Uterus (tissue), 4 donors: ENCODE measurements at places on chromosomes 1 and 21. TPM values are rescaled to one million over a fixed set of nuclear protein-coding genes. Genes with fewer than 3 reads are reported as not detected.

Gene ATP1A2
- 10.2 TPM for total RNA-seq

Gene TMEM82
- total RNA-seq = not detected

Gene REG4
- not detected for total RNA-seq

Gene ENAH
- 22.9 TPM for total RNA-seq

Gene ZBTB37
- 31.3 TPM for total RNA-seq

- no peak overlapping the region for H3K27ac ChIP-seq
- no peak overlapping the region for H3K4me3 ChIP-seq
- no peak for DNase-seq
- no peaks in the 10 kb centered on the region for H3K4me1 ChIP-seq
- no peaks in the 10 kb centered on the region for H3K36me3 ChIP-seq
Observed at GRCh38 chr21:38741092-38741949, 64.4 kb upstream of the ETS2 start.

GRCh38 chr1:226446094-226446493 lies 38.2 kb upstream of the PARP1 start:
- DNase-seq = no peak
- H3K4me3 ChIP-seq = no peak overlapping the region
- no peak overlapping the region for H3K27ac ChIP-seq
- no peaks in the 10 kb centered on the region for H3K27me3 ChIP-seq
- no peaks in the 10 kb centered on the region for H3K36me3 ChIP-seq

GRCh38 chr1:42333662-42334239 lies 1.3 kb downstream of the FOXJ3 start:
- no peak for DNase-seq
- peak overlapping the region; percentile 89 for H3K27ac ChIP-seq
- H3K27me3 ChIP-seq = no peaks in the 10 kb centered on the region
- H3K4me3 ChIP-seq = peak overlapping the region; percentile 94

GRCh38 chr1:54360165-54361005 lies 45.8 kb downstream of the SSBP3 start:
- no peaks in the 10 kb centered on the region for H3K27me3 ChIP-seq
- no peaks in the 10 kb centered on the region for H3K36me3 ChIP-seq
- H3K4me3 ChIP-seq = no peak overlapping the region
- DNase-seq = no peak
- peaks cover 7% of the 10 kb centered on the region for H3K4me1 ChIP-seq
- no peak overlapping the region for H3K27ac ChIP-seq

DNA sequence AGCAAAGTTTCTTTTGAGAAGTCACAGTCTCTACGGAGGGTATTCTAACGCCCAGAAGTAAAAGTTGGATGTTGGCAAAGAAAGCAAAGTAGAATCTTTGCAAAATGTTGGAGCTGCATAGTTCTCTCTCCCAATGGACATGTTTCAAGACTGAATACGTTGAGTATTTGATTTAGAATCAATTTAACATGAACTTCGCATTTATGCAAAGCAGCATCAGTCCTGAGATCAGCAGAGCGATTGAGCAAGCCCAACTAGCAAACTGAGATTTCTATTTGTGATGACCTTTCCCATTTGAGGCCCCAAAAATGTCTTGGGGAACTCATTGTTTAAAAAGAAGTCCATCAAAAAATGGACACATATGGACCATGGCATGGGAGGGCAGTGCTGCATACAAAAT lies 8.0 kb downstream of the RUNX1 start:
- H3K4me1 ChIP-seq = no peaks in the 10 kb centered on the region
- no peak overlapping the region for H3K27ac ChIP-seq
- DNase-seq = no peak
- no peak overlapping the region for H3K4me3 ChIP-seq
- H3K36me3 ChIP-seq = no peaks in the 10 kb centered on the region

DNA sequence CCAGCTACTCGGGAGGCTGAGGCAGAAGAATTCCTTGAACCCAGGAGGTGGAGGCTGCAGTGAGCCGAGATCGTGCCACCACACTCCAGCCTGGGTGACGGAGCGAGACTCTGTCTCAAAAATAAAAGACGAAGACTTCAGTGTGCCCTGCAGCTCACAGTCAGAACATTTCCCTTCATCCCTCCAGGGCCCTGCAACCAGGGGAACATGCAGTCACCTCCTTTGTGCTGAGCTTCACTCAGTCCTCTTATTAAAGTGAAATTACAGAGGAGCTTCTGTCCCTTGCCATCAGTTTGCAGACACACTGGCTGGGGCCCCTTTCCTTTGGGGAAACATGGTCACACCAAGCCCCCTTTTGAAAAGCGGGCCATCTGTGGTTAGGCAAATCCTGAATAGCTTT lies 24.2 kb downstream of the FHAD1 start:
- H3K27me3 ChIP-seq = no peaks in the 10 kb centered on the region
- no peak overlapping the region for H3K27ac ChIP-seq
- DNase-seq = no peak
- no peak overlapping the region for H3K4me3 ChIP-seq

GRCh38 chr1:66167267-66167666 lies 366.7 kb upstream of the SGIP1 start:
- no peaks in the 10 kb centered on the region for H3K4me1 ChIP-seq
- no peak overlapping the region for H3K27ac ChIP-seq
- no peak for DNase-seq
- H3K36me3 ChIP-seq = no peaks in the 10 kb centered on the region

DNA sequence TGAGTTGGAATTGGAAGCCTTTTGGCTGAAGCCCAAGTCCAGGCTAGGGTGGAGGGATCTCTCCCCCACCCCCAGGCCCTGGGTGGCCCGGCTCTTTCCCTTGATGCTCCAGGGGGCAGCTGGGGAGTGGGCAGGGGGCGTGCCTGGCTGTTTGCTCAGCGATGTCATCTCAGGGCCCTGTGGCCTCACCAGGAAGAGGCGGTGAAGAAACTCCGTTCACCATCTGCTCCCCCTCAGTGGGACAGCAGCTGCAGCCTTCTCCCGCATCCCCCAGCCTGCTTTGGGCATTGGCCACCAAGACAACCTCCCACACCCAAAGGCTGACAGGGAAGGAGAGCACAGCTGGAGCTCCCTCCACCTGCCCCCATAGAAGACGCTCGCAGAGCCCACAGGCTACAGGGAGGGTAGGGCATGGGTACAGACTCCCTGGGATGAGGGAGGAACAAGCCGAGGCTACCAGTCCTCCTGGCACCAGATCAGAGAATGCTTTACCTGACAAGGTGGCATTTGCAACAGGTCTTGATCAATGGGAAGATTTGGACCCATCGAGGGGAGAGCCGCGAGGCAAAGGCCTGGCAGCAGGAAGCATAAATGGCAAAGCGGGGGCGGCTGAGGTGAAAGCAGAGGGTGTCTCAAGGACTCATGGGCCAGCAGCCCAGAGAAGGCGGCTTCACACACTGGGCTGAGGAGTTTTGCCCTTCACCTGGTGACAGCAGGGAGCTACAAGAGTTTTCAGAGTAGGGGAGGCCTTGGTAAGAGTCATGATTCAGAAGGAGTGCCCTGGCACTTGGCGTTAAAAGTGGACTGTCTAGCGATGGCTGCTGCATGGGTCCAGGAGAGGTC lies 6.5 kb upstream of the GUCA2A start:
- H3K4me1 ChIP-seq = no peaks in the 10 kb centered on the region
- DNase-seq = no peak
- no peaks in the 10 kb centered on the region for H3K27me3 ChIP-seq
- H3K4me3 ChIP-seq = no peak overlapping the region
- H3K27ac ChIP-seq = no peak overlapping the region

DNA sequence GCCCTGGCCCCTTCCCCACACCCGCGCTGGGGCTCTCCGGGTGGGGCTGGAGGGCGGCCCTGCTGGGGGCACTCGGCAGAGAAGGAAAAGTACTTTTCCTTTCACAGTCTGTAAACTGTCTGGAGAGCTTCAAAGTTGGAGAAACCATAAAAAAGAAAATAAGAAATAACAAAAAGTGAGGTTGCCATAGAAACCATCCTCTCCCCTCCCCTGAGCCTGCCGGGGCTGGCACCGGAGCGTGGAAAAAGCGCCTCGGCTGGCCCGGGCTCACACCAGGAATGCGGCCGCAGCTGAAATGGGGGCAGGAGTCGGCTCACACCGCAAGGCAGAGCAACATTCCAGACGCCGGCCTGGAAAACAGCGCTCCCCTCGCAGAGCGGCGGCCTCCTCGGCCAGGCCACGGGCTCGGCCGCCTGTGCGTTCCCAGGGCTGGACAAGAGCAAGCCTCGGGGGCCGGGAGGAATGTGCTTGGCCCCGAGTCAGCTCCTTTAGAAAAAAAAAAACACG lies 69.2 kb downstream of the MORN1 start:
- peak; percentile 90 for DNase-seq
- peak overlapping the region; percentile 8 for H3K4me3 ChIP-seq
- H3K27me3 ChIP-seq = no peaks in the 10 kb centered on the region
- peaks cover 25% of the 10 kb centered on the region for H3K4me1 ChIP-seq

DNA sequence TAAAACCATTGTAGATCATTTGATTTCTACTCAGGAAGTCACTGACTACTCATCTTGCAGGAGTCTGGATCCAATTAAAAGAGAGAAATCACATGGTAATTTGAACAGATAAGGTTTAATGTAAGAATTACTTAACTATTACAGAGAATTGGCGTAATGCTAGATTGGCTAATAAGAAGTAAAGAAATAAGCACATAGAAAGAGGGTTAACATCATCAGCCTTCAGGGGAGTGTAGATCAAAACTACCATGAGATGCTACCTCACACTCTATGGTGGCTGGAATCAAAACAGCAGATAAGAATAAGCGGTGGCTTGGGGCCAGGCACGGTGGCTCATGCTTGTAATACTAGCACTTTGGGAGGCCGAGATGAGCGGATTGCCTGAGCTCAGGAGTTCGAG lies 11.7 kb downstream of the ST3GAL3 start:
- H3K4me1 ChIP-seq = no peaks in the 10 kb centered on the region
- H3K36me3 ChIP-seq = no peaks in the 10 kb centered on the region

DNA sequence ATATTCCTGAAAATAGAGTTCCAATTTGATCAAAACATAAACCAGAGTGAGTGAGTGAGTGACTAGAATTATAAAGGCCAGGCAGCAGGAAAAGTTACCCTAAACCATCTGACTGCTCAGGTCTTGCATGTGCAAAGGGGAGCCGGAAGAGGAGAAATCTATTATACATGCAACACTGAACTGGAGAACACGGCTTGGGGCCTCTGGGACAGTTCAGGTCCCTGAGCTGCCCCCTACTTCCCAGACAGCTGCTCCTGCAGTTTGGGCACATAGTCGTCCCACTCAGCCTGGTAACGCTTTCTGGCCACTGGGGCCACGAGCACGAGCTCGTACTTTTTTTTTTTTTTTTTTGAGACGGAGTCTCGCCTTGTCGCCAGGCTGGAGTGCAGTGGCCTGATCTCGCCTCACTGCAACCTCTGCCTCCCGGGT lies 40.1 kb downstream of the PTPRC start:
- DNase-seq = no peak
- no peaks in the 10 kb centered on the region for H3K36me3 ChIP-seq

- no peak for DNase-seq
- no peaks in the 10 kb centered on the region for H3K4me1 ChIP-seq
- H3K27ac ChIP-seq = no peak overlapping the region
- H3K36me3 ChIP-seq = no peaks in the 10 kb centered on the region
- no peak overlapping the region for H3K4me3 ChIP-seq
Observed at GRCh38 chr21:40158366-40158765, 291.1 kb downstream of the PCP4 start.
